ENCODE measurements at places on chromosomes 3 and 15.

DNA sequence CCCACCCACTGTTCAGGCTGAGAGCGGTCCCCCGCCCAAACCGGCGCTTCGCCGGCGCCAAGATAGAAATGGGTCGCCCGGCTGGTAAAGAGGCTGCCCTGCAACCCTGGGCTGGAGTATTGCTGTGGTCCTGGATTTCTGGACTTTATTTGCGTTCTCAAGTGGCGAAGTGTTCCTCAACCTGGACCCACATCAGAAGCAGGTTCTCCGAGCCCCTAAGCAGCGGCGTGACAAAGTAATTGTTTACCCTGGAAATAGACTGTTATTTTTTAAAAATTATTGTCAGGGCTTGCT is 481 bp upstream of the DYNC1LI1 start:
- no peak for DNase-seq

GRCh38 chr15:65829130-65829764 is 37.2 kb upstream of the DENND4A start:
- DNase-seq: no peak

DNA sequence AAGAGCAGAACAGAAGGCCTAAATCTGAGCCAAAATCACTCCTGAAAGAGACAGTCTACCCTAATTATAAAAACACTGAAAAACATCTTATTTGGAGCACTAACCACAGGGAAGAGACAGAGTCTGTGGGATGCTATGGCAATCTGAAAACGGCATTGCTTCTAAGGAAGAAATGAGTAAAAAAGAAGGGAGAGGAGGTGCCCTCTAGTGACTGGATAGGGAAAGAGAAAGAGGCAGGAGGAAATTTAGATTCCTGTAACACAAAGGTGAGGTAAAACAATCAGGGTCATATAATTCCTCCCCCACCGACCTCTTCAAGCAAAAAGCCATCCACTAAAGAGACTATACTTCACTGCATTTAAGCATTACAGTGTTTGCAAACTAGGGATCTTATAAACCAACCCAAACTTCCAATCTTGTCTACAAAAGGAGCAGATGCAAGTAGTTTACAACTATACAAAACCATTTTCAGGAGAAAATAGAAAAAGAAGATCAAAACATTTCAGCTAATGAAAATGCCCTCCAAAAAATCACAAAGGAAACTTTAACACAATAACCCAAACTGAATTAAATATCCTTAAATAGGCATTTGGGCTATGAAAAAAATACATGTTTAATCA is 32.6 kb downstream of the HACD2 start:
- no peak for DNase-seq

DNA sequence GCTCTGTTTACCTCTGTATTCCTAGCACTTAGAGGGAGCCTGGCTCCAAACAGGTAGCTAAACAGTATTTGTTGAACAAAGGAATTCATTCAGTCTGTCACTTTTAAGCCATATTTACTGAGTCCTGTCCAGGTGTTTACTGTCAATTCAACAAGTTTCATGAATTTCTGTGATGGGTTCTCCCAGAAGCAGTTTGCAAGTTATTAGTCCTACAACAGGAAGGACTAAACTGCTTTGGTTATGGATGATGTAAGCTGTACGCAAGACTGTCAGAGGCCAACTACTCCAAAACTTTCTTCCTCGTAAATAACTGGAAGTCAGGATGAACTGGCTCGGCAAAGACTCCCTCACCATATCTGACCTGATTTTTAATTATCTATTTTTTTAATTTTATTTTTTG is 25.1 kb downstream of the STIMATE start:
- DNase-seq: no peak

- no peak for DNase-seq
These were observed 163.1 kb downstream of the PLCL2 start for GRCh38 chr3:17047894-17048293.

- no peak for DNase-seq
These were observed 425.8 kb upstream of the MDFIC2 start for GRCh38 chr3:70738291-70738681.

DNA sequence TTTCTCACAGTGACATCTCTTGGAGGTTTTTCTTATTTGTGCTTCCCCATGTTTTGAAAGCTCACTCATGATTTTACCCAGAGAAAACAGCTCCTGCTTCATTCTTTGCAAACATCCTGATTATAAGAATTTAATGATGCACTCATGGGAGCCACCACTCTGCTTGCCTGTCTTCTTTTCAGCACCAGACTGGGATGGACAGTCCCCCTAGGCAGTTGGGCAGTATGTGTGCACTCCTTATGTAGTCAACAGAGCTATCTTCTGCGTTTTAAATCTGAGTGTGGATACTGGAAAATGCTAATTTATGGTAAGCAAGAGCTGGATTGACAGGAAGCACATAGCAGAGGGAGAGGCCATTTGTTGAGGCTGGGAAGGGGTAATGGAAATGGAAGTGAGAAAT is 276.1 kb downstream of the AGBL1 start:
- DNase-seq: no peak

- DNase-seq: no peak
These were observed 40.5 kb upstream of the HES1 start for GRCh38 chr3:194095464-194095863.

DNA sequence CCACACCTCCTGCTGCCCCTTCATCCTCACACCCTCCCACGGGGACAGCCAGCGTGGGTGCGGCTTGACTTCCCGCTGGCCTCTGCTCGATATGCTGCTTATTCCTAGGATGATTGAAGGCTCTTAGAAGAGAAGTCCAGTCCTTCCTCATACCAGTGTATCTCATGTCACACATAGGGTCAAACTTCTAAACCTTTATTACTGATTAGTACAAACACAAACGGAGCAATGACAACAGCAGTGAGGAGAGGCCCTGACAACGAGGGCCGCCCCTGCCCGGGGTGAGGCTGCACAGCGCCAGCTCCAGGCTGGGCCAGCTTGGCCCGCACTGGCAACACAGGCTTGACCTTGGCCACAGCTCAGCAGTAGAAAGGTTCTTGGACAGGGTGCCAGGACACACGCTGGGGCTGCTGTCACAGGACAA is 3.7 kb downstream of the CIB1 start:
- DNase-seq: no peak

- DNase-seq: no peak
These were observed 271.4 kb downstream of the POLQ start for GRCh38 chr3:121274411-121274810.

- peak; percentile 2 for DNase-seq
These were observed at the start of gene SAMMSON for GRCh38 chr3:69999140-70000027. TSS of gene SAMMSON (plus strand) at chr3:69999733.

DNA sequence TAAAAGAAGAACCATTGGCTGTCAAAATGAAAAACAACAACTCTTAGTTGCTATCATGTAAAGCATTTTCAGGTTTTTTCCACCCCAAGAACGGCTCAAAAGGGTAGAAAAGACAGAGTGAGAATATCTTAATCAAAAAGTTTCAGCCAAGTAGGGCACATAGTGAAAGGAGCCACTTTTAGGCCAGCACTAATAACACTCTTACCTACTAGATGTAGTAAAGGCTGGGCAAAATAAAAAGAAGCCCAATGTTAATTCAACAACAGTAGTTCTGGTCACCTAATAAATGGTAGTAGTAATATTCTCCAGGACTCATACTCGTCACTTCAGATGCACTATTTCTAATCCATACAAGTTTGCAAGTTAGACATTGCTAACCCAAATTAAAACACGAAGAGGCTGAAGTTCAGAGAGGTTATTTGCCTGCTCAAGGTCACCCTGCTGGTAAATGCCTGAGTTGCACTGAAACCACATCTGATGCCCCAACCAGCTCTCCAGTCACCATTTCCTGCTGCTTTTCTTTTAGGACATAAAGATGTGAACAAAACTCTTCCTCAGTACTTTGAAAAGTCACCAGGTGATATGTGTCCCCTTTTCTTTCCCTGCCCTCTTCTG is 7.5 kb downstream of the GOLIM4 start:
- DNase-seq: no peak

- DNase-seq: no peak
These were observed 63.2 kb upstream of the IQSEC1 start for GRCh38 chr3:13136426-13136825.

DNA sequence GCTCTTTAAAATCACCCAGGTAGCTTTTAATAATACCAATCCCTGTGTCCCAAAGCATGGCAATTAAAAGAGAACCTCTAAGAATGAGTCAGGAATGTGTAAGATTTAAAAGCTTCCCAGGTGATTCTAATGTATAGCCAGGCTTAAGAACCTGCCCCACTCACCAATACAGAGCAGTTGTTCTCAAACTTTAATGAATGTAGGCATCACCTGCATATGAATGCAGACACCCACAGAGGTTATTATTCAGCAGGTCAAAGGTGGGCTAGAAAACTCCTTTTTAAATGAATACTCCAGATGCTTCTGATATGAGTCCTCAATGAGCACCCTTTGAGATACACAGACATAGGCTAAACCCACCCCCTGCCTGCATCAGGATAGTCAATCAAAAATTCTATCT is 298.1 kb upstream of the KCNMB2 start:
- no peak for DNase-seq

GRCh38 chr3:178405531-178405930 is 130.7 kb upstream of the KCNMB2 start:
- no peak for DNase-seq

GRCh38 chr3:174068035-174068434 is 670.5 kb downstream of the NLGN1 start:
- DNase-seq: no peak

DNA sequence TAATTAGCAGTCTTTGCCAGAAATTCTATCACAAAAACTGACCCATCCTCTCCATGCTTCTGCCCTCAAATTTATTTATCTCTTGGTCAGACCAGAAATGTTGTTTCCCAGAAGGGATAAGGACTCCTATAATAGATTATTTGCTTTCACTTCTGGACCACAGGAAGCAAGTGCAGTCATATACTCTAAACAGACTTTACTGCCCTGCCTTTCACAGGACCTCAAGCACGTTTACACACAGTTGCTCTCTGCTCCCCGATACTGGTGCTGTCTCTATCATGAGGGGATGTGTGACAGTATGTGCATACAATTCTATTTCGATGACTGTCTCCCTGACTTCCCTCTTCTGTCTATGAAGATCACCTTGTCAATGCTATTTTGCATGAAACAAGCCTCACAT is 205.5 kb upstream of the TGFBR2 start:
- DNase-seq: no peak

GRCh38 chr3:158026236-158026635 is 80.0 kb downstream of the SHOX2 start:
- no peak for DNase-seq

- DNase-seq: no peak
These were observed 51.2 kb downstream of the ASB7 start for GRCh38 chr15:100653608-100654007.

- DNase-seq: peak; percentile 76
These were observed 414.4 kb upstream of the ALCAM start for GRCh38 chr3:104952146-104952972.

DNA sequence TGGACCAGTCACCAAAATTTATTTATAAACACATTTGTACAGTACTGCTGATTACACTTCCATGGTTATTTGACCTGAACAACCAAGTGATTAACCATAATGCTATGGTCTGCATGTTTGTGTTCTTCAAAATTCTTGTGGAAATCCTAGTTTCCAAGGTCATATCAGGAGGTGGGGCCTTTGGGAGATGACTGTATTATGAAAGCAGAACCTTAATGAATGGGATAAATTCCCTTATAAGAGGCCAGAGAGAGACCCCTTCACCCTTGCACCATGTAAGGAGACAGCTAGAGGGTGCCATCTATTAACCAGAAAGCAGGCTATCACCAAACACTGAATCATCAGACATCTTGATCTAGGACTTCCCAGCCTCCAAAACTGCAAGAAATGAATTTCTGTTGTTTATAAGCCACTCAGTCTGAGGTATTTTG is 1.9 kb downstream of the SCAPER start:
- no peak for DNase-seq

GRCh38 chr15:95019907-95020306 is 788.5 kb downstream of the MCTP2 start:
- DNase-seq: no peak

GRCh38 chr3:194691481-194692283 is 6.0 kb downstream of the FAM43A start:
- no peak for DNase-seq

GRCh38 chr3:22713936-22714335 is 489.2 kb upstream of the UBE2E2 start:
- DNase-seq: peak; percentile 59

DNA sequence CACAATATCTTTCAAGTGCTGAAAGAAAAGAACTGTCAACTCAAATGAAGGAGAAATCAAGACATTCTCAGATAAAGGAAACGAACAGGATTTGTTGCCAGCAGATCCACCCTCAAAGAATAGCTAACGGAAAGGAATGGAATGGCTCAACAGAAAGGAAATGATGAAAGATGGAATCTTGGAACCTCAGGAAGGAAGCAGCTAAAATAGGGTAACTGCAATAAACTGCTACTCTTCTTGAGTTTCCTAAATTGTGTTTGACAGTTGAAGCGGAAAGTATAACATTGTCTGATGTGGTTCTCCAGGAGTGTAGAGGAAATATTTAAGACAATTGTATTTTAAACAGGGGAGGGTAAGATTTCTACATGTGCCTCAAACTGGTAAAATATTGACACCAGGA is 22.0 kb downstream of the PRR23E start:
- DNase-seq: no peak

DNA sequence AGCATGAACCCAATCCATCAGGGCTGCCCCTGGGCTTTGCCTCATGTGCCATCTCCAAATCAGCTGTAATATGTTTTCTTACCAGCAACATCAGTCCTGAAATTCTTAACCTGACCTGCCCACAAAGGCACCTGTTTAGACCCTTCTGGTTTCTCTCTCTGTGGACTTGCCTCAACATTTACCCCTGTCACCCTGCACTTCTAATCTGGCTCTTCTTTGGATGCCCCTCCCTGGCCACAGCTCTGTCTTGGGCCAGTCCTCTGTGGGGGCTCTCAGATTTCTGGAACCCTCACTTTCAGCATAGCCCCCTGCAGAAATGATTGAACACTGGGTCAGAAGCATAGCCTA is 168.7 kb upstream of the STAC start:
- DNase-seq: no peak

- DNase-seq: no peak
These were observed 1.7 kb upstream of the STAB1 start for GRCh38 chr3:52493232-52494017.

- DNase-seq: peak; percentile 49
These were observed 82.7 kb upstream of the SLC6A6 start for GRCh38 chr3:14319654-14320182.

DNA sequence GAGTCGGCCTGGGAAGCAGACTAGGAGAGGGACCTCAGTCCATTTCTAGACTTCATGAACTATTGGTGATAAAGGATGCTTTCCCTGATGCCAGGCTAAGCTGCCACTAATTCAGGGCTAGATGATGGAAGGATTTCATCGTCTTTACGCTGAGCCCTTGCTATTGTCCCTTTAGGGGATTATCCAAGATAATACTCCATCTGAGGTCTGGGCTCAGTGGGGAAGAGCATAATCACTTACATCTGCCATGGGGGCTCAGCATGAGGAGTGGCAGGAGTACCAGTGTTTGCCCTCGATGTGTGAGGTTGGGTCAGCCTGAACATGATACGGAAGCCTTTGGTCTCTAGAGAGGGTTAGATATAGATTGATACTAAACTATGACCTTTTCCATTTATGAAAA is 47.3 kb downstream of the PTPRG start:
- no peak for DNase-seq
